SW480 (cell line): ENCODE measurements at places on chromosomes 2 and 18.
A peak's percentile ranks its signal among the peaks of the same experiment; 100 is the strongest.

DNA sequence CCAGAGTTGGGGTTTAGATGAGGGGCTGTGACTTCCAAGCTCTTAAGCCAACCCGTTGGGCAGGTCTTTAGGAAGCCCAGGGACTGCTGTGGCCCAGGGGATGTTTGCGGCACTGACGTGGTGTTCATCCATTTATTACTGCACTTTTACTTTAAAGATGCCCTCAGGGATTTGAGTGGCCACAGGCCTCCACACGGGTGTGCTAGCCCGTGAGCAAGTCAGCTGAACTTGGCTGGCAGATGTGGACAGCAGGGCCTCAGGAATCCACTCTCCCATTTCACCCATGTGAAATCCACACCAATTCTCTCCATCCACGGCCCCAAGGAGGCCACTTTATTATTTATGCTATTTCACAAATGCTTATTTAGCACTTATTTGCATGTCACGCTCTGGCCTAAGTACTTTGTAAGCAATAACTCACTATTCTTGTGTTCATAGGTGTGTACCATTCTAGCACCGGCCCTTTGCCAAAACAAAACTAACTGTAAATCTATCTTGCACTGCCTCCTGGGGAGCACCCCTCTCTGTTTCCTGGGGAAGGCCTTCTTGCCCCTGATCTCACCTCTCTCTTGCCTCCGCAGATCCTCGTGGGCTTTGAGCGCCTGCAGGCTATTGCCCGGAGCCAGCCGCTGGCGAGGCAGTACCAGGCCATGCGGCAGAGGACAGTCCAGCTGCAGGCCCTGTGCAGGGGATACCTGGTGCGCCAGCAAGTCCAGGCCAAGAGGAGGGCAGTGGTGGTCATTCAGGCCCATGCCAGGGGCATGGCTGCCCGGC is 39.1 kb upstream of the GPR17 start:
- no peak for DNase-seq

- peak; percentile 2 for DNase-seq
Observed at GRCh38 chr18:71808616-71809015, 735.5 kb downstream of the CBLN2 start.

DNA sequence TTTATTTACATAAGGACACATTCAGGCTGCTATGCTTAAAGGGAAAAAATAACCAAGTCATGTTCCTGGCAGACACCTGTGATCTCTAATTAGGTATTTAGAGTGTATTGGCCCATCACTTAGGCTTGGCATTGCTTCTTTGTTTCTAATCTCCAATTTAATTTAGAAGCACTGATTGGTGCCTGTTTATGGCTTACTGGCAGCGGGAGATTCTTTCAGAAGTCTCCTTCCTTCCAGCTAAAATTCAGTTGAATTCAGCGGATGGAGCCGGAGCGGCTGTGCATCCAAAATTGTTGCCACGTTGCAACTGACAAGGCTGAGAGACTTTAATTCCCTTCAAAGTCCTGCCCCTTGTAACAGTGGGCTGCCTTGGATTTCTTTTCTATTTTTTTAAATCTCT is 66.5 kb downstream of the VWA3B start:
- DNase-seq: no peak

DNA sequence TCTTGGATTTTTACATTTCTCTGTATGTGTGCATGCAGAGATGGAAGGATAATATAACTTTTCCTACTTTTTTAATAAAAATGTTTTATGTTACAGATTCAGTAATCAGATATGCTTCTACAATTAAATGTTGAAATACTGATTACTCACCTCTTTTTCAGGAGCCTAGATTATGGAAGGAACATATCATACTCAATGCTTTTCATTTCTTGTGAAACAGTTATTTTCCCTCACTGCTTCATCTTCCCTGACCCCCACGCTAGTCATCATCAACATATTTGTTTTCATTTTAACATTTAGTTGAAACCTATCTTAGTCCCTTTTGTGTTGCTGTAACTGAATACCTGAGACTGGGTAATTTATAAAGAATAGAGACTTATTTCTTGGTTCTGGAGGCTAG is 190.7 kb downstream of the WDR7 start:
- no peak for DNase-seq

- DNase-seq: no peak
Observed at GRCh38 chr2:99656994-99657393, 167.2 kb upstream of the REV1 start.

- peak; percentile 89 for DNase-seq
Observed at GRCh38 chr2:201854221-201854801, 48.0 kb downstream of the CDK15 start.
